ENCODE measurements at places on chromosomes 12 and 14. TPM values are rescaled to one million over a fixed set of nuclear protein-coding genes. Genes with fewer than 3 reads are reported as not detected.

DNA sequence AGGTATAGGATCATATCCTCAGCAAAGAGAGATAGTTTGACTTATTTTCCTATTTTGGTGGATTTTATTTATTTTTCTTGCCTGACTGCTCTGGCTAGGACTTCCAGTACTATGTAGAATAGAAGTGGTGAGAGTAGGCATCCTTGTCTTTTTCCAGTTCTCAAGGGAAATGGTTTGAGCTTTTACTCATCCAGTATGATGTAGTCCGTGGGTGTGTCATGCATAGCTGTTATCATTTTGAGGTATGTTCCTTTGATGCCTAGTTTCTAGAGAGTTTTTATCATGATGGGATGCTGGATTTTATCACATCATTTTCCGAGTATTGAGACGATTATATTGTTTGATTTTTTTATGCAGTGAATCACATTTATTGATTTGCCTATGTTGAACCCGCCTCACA lies 97.2 kb downstream of the MGAT4C start:
- DNase-seq, result no peak

- no peak for DNase-seq
These were observed 49.3 kb upstream of the TMPO start for GRCh38 chr12:98465950-98466602.

Gene CCDC196
- total RNA-seq, result not detected

Gene LALBA
- not detected for total RNA-seq

Gene KLRC3
- total RNA-seq, result 0.72 TPM

- no peak for DNase-seq
These were observed 20.5 kb upstream of the CLMN start for GRCh38 chr14:95340201-95340697.

DNA sequence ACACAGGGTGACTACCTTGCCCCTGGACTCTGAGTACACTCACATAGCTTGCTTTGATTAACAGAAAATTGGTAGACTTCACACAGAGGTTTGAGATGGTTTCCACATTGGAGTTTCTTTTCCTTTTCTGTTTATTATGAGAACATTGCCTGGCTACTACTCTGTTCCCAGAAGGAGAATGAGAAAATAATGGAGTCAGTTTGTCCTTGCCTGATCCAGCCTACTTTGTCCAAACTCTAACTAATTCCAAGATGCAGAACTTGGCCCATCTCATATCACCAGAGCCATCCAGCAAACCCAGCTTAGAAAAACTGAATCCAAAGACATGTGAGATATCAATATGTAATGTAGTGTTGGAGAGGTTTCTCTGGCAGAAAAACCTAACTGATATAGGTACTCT lies 20.4 kb downstream of the TAS2R50 start:
- DNase-seq, result no peak

DNA sequence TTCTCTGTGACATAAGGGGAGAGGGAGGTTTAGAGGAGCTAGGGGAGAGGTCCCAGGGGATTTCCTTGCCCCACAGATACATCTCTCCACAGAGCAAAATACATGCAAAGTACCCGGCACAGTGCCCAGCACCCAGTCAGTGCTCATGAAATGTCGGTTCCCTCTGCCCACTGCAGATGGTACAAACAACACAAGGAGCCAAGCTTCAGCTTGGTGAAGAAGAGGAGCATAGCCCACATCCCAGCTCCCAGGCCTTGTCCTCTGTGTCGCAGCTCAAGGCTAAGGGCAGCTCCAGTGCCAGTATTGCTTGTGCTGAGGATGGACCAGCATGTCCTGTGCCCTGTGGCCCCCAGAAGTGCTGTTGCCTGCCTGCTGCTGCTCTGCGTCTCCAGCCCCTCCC lies 35.0 kb upstream of the FKBP4 start:
- no peak for DNase-seq

DNA sequence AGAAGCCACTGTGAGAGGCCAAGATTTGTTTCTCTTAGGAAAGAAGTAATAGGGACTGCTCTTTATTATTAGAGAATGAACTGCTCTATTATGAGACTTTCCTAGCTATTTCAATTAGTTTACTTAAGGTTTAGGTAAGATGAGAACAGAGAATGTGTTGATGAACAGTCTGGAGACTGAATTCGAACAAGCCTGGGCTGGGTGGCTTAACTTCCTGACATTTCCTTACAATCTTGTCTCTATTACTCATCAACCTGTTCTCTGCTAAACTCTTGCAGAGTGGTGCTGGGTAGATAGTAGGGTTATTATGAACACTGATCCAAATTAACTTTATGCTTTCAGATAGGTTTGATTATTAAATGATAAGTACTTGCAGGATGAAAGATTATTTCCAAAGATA lies 31.2 kb downstream of the SLC15A5 start:
- DNase-seq, result no peak

DNA sequence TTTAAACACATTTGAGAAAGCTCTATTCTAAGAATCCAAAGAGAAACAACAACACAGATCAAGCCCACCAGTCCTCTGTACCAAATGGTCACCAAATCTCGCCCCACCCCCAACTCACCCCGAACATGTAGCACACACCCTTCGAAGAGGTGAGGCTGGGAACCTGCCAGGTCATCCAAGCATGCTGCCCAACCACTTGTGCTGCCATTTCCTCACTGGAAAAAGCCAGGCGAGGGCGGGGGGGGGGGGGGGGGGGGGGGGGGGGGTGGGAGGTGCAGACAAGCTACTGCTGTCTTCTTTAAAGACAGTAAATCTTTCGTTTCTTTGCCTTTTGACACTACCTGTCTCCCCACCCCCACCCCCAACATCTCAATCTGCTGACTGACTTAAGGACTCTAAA lies 59.9 kb downstream of the SETD3 start:
- DNase-seq, result no peak

- no peak for DNase-seq
These were observed 18.0 kb upstream of the TCP11L2 start for GRCh38 chr12:106284358-106285105.

- DNase-seq, result no peak
These were observed 176.7 kb upstream of the NOS1 start for GRCh38 chr12:117538032-117538690.

- DNase-seq, result no peak
These were observed 56.2 kb upstream of the RTRAF start for GRCh38 chr14:51933191-51933590.

DNA sequence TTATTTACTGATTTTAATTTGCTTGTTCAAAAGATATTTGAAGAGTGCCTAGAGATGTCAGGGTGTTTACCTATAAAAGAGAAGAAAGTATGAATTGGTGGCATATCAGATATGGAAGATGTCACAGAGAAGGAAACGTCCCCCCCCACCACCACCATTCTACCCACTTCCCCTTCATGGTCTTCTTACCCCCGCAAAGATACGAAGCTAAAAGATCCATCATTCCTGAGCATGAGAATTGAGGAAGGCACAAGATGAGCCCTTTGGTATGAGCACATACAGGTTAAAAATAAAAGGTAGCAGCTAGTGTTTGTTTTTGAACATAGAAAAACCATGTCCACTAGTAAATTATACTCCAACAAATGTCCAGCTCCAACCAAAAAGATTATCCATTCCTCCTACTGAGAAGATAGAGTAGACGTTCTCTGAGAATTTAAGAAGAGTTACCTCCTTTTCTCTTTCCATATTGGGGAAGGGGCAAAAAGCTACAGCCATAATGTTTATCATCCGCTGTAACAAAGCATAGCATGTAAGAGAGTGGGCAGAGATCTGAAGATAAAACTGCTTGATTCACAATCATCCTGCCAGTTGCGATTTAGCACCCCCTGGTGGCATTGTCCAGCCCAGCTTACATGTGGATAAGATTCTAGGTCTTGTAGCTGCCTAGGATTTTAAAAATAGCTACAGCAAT lies 29.1 kb downstream of the NFYB start:
- DNase-seq, result peak; percentile 93

DNA sequence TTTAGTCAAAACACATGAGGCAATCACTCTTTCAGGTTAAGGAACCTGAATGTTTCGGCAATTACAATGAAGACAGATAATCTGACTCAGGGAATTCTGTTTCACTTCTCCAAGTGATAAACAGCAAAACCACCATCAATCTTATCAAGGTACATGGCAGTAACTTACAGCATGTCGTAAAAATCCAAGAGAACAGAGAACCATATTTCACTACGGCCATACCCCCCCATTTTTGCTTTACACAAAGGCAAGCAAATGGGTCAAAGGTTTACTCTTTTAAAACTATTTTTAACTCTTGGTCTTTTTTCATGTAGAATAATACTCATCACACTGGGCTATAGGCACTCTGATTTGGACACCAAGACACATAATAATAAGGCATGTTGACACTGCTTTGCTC lies 102.4 kb downstream of the PPM1H start:
- DNase-seq, result no peak

GRCh38 chr12:34356233-34356987 lies 334.1 kb downstream of the ALG10 start:
- no peak for DNase-seq

- no peak for DNase-seq
These were observed 51.8 kb upstream of the HIF1A start for GRCh38 chr14:61643555-61643954.

- DNase-seq, result no peak
These were observed 87.8 kb upstream of the PSMC1 start for GRCh38 chr14:90168425-90169105.

- DNase-seq, result no peak
These were observed 205.0 kb upstream of the DCN start for GRCh38 chr12:91387461-91388134.

DNA sequence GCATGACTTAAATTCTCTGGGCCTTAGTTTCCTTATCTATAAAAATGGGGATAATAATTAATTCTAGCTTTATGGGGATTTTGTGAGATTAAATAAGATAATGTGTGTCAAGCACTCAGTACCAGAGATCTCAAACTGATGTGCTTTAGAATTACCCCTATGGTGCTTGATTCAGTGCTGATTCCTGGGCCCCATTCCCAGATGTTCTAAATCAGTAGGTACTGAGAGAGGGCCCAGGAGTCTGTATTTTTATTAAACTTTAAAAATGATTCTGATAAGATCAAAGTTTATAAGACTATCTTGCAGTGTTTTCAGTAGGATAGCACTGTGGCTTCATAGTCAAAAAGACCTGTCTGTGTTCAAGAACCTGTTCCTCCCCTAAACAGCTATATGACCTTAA lies 89.1 kb upstream of the RIC8B start:
- no peak for DNase-seq

DNA sequence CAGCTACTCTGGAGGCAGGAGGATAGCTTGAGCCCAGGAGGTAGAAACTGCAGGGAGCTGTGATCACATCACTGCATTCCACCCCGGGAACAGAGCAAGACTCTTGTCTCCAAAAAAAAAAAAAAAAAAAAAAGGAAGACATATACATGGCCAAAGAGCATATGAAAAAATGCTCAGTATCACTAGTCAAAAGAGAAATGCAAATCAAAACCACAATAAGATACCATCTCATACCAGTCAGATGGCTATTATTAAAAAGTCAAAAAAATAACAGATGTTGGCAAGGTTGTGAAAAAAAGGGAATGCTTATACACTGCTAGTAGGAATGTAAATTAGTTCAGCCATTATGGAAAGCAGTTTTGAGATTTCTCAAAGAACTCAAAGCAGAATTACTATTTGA lies 174.8 kb upstream of the ATF7IP start:
- DNase-seq, result no peak

Gene CNPY2
- 112 TPM for total RNA-seq

DNA sequence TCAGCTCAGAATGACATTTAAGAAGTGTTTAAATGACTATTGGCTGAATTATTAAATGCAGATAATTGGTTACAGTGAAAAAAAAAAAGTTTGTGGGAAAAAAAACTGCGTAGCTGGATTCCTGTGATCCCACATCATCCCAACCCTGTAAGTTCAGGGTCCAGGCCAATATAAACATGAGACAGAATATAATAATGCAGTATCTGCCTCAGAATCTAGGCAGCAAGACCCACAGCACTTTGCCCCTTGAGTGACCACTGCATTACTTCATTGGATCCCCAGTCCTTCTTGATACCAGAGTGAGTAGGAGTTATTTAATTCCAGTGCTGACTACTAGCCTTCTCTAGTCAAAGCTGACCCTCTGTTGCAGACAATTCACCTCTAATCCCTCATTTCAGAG lies 272.6 kb downstream of the CCER1 start:
- DNase-seq, result no peak

DNA sequence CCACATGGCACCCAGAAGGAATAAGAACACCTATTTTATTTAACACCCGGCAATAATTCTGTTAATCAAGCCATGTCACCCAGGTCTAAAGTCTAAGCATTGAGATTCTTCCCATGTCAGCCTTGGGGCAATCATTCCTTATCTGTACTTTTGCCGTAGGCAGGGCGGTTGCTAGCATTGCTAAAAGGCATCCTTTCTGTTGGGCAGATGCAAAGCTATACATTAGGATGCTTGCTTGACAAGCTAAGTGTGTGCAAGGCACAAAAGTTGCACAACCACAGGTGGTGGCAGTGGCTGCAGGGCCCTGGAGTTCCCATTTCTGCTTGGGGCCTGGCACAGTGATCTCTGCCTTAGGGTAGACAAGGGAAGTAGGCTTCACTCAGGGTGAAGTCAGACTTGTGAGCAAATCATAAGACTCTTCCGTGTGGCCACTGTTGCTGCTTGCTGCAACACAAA lies 12.5 kb upstream of the GALNT6 start:
- DNase-seq, result no peak

Gene CHGA
- total RNA-seq, result 0.38 TPM

Gene IQSEC3
- 1.4 TPM for total RNA-seq

DNA sequence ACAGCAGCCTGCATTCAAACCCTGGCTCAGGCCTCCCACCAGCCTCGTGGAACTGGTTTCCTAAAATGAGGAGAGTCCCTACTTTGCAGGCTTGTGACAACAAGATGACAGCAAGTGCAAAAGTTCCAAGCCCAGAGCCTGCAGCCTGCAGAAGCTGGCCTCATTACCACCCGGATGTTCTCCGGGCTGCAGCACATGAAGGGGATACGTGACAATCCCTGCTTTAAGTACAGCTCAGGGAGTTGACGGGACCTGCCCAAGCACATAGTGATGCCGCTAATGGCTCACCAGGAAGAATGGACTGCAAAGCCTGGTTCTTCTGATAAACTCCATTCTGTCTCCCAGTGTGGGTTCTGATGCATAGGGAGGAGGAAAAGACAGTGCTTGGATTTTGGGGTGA lies 15.0 kb downstream of the SSH1 start:
- no peak for DNase-seq

Gene GDF3
- total RNA-seq, result 0.66 TPM
